ENCODE measurements at places on chromosomes 6 and 20.

- DNase-seq = no peak
Measured at GRCh38 chr6:116314878-116315277, 35.1 kb upstream of the TSPYL1 start.

GRCh38 chr6:30570740-30571074 lies 535 bp upstream of the ABCF1 start:
- no peak for DNase-seq

- DNase-seq = no peak
Measured at GRCh38 chr6:159089909-159090308, 45.1 kb upstream of the TAGAP start.

DNA sequence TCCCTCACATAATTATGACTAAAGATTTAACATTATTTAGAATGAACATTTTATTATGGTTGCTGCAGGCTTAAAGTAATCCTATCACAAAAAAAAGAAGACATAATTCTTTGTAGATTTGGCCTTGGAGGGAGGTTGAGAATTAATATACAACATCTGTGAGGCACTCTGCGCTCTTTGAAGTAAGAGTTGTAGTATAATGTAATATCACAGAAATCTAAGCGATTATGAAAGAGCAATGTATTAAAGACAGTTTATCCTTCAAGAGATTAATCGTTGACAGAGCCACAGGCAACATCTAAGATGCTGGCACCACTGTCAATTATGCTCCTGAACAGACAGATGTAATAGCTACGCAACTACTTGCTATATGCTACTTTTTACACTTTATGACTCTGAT lies 946.8 kb downstream of the GRIK2 start:
- no peak for DNase-seq

DNA sequence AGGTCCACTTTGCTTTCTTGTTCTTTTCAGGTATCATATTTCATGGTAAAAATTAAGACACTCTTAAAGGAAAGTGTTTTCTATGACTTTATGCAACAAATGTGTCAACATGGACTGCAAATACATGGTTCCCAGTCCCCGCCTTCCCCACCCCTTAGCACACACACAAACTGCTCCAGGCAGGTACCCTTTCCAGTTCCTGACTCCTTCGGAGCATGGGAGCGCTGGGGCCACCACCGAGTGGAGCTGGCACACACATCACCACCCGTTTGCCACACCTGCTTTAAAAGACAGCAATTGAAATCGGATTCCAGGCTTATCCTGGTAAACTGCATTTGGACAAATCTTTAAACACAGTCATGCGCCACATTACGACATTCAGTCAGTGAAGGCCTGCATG lies 22.2 kb downstream of the RNASET2 start:
- no peak for DNase-seq

DNA sequence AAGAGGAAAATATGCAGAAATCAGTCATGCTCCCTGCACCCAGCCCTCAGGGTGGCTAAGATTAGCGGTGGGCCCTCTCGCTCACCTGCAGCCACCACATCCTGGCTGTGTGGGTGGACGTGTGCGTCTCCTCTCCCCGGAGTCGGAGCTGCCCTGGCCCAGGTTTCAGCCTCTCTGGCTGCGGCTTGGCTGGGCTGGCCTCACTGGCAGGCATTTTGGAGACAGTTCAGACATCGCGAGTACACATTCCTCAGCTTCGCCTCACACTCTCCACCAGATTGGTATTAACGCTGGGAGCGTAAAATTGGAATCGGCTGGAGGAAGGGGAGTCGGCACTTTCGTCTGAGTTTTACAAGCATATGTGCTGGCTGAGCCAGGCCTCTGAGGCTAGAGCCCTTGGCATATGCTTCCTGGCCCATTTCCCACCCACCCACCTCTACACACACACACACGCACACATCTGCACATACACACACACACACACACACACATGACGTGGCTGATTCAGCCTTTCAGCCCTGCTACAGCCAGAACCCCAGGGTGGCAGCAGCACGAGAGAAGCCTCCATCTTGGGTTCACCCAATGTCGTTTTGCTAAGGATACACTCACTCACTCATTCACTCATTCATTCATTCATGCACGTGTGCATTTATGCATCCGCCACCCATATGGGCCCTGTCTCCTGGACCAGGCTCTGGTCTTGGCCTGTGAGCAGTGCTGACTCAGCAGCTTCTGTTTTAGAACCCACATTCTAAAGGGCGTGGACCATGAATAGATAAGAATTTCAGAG lies 42.9 kb downstream of the BCAS4 start:
- DNase-seq = peak; percentile 92

GRCh38 chr6:149482545-149483333 lies 2.1 kb downstream of the ZC3H12D start:
- no peak for DNase-seq

- no peak for DNase-seq
Measured at GRCh38 chr6:56706981-56707726, 64.5 kb upstream of the DST start.

GRCh38 chr6:122788663-122789181 lies 336 bp upstream of the SMPDL3A start:
- DNase-seq = peak; percentile 83

DNA sequence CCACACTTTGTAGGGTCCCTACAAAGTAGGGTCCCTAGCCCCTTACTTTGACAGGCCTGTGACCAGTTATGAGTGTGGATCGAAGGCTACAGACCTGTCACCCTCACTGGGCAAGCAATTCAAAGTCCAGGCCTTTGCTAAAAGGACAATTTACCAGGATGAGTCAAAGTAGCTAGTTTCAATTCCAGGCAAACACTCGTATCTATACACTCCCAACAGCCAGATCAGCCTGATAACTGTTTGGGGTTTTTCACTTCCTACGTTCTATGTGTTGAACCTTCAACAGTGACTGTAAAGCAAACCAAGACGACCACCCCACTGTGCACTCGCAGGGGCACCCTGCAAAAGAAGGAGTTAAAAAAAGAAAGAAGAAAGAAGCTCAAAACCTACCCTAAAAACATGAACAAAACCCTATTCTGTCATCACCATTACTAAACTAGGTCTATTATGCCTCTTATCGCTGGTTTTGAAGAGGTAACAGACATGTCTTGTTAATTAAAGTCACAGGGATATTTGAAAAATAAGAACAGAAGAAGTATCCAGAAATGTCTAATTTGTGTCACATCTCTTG lies 3.2 kb downstream of the GFOD1 start:
- DNase-seq = no peak

GRCh38 chr6:18498408-18498807 lies 111.3 kb downstream of the RNF144B start:
- DNase-seq = no peak

- DNase-seq = no peak
Measured at GRCh38 chr6:111356551-111356950, 126.5 kb downstream of the REV3L start.

DNA sequence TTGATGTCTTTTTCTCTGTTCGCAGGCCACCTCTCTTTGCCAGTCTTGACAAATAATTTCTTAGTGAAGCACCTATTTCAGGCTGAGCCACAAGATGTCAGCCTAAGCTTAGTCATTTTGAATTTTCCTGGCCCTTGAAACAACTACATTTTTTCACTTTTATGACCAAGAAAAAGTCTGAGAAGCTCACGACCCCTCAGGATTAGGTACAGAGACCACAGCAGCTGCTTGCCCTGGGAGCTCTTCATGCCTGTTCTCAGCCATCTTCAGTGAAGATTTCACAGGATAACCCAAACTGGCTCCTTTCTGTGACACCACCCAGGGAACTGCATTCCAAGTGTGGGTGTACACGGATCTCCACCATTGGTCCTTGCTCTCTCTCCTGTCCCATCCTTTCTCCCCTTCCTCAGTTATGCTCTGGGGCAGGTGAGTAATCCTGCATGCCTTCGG lies 38.4 kb upstream of the SPTLC3 start:
- DNase-seq = peak; percentile 48

GRCh38 chr6:2658788-2659187 lies 91.9 kb downstream of the MYLK4 start:
- DNase-seq = no peak

DNA sequence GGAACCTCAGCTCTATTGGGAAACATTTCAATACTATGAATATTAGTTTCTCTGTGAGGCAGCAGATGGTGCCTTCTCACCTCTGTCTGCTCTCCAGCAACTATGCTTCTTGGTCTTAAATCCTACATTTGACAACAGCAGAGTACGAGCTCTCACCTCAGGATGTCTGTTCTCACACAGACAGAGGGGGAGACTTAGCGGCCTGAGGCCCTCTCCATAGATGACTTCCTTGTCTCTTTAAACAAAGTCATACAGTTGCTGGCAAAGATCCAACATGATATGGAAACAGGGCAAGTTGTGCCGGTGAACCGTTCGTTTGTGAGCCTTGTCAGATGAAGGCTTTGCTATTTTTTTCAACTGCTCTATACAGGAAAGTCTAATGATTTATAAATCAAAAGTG lies 43.7 kb upstream of the GABRR1 start:
- DNase-seq = no peak

DNA sequence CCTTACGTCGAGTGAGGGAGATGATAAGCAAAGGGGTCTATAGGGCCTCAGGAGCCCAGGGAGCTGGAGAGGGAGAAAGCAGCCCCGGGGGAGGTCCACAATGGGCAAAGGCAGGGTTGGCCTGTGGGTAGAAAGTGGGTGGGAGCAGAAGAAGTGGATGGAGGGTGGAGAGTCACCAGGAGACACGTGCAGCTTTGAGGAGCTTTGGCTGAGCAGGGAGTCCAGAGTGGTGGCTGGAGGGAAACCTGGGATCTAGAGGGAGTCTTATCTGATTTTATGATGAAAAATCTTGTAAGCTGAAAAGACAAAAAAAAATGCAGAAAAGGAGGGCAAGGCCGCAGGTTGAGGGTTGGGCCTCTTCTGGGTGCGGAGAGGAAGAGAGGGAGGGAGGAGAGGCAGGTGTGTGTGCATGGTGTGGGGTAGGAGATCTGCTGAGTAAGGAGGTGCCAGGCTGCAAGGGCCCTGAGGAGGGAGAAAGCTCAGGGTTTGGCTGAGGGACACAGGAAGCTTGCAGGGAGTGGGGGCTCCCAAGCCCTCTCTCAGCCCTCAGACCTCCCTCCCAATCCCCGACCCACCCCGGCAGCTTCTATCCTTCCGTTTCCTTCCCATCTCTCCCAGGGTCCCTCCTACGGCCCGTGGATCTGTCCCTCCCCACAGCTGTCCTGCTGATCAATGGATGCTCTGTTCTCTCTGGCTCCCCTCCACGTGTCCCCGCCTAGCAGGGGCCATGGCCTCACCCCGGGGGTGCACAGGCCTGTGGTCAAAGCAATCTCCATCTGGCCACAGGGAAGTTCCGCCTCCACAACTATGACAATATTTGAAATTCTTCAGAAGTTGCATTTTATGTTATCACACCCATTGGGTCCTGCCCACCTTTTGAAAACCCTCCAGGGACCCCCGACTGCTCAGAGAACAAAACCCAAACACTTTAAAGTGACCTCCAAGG lies 17.1 kb upstream of the BPI start:
- no peak for DNase-seq

GRCh38 chr6:144606083-144606482 lies 320.9 kb downstream of the UTRN start:
- DNase-seq = no peak

DNA sequence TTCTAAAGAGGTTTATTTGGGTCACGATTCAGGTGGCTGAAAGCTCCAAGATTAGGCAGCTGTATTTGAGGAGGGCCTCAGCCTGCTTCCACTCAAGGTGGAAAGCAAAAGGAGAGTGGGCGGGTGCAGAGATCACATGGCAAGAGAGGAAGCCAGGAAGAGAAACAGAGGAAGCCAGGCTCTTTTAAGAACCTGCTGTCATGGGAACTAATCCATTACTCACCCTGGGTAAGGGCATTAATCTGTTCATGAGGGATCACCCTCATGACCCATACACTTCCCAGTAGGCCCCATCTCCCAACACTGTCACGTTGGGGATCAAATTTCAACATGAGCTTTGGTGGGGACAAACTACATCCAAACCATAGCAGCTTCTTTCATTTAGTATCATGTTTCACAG lies 53.9 kb downstream of the DHX35 start:
- no peak for DNase-seq

DNA sequence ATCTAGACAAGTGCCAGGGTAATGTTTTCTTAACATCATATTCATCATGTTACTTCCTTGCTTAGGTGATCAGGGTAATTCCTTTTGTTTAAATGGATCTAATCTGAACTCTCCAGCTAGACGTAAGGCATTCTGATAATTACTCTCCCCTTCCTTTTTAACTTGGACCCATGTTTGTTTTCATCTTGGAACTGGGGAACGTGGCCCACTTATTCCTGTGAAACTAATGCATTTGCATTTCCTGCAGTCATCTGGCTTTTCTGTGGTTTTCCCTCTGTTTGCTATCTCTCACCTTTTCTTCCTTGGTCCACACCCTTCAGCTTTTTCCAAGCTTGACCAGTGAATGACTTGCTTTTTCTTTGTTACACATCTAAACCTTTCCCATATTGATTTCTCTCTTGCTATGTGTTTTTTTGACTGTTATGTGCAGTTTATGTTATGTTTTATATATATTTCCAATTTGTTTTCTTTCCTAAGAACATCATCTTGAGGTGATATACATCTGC lies 33.3 kb downstream of the SLX4IP start:
- DNase-seq = no peak

DNA sequence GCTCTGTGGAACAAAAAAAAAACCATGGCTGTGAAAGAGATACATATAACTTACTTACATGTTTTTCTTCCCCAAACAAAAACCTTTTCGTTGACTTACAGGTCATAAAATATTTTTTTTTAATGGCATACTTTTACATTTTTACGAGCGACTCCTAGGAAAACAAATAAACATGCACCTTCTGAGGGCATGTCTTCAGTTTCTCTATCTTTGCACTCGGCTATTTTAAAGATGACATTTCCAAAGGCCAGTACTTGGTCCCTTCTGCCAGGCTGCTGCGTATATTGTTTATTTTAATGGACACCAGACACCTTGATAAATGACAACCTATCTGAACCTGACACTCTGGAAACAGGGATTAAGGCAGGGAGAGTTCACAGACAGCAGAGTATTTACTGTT lies 49.4 kb downstream of the PIGU start:
- no peak for DNase-seq

DNA sequence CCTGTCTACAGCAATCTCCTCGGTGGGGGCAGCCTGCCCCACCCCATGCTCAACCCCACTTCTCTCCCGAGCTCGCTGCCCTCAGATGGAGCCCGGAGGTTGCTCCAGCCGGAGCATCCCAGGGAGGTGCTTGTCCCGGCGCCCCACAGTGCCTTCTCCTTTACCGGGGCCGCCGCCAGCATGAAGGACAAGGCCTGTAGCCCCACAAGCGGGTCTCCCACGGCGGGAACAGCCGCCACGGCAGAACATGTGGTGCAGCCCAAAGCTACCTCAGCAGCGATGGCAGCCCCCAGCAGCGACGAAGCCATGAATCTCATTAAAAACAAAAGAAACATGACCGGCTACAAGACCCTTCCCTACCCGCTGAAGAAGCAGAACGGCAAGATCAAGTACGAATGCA lies 19.4 kb downstream of the PRDM1 start:
- DNase-seq = no peak

GRCh38 chr6:50353603-50354002 lies 303.9 kb upstream of the DEFB112 start:
- no peak for DNase-seq

Data from fibroblast of skin of right quadriceps (primary cell).